ENCODE measurements at places on chromosomes 5 and 9.

DNA sequence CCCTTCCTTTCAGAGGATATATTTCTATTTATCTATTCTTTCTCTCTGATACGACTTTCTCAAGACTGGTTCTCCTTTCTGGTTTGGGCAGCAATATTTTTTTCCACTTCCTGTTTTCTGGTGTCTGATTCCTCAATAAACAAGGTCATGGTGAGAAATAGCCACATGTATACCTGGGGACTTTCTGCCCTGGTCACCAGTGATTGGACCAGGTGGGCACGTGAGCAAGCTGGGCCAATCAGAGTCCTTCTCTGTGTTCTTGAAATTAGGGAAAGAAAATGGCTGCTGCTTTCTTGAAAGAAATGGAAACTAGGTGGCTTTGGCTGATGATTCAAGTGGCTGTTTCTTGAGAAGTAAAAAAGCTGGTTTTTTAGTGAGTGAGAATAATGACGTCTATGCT, 18.4 kb upstream of the GSN start:
- DNase-seq = no peak

- no peak for DNase-seq
Measured at GRCh38 chr5:52771343-52772039, 16.2 kb upstream of the ITGA1 start.

DNA sequence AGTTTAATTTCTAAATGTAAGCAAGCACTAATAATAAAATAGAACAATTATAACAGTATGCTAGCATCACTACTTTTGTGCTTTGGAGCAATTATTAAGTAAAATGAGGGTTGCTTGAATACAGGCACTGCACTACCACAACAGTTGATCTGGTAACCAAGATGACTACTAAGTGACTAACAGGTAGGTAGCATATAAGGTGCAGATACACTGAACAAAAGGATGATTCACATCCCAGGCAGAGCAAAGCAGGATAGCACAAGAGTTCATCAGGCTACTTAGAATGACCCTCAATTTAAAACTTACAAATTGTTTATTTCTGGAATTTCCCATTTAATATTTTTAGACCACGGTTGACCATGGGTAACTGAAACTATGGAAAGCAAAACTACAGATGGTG, 48.0 kb upstream of the RGS7BP start:
- DNase-seq = no peak

GRCh38 chr9:14303521-14303920, 10.4 kb downstream of the NFIB start:
- DNase-seq = no peak

DNA sequence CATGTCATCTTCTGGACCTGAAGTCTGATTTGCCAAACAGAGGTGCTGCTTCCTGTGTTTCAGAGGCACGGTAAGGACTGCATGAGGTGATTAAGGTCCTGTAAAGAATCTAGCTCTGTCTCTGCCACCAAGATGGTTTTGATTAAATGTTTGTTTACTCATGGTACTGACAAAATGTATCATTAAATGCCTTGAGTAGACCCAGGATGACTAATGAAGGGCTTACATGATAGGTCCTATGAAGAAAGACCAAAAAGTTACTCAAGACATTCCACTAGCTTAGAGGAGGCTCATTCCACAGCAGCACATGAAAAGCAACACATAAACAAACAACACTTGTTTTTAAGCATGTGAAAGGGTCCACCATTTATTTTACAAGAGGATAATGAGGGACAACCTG, 100.9 kb downstream of the BOD1 start:
- peak; percentile 72 for DNase-seq

DNA sequence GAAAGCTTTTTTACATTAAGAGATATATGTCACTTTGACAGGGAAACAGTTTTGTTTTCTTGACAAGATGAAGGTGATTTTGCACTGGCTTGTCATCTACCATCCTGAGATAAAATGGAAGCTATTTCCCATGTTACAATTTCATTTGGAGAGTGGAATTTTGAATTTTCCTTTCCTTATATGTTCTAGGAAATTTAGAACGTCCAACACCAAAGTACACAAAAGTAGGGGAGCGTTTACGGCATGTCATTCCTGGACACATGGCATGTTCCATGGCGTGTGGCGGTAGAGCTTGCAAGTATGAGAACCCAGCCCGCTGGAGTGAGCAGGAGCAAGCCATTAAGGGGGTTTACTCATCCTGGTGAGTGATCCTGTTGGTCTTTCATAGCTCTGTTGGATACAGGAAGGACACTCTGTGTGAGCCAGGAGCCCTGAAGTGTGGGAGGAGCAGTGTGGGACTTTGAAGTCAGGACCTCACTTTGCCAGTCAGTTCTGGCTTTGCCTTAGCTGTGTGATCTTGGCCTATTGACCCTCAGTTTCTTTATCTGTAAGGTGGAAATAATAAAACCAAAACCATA, 887 bp downstream of the PTPDC1 start:
- DNase-seq = no peak

GRCh38 chr9:34773306-34773910, 63.5 kb upstream of the CCL21 start:
- no peak for DNase-seq

- no peak for DNase-seq
Measured at GRCh38 chr9:77562019-77562748, 85.9 kb downstream of the GNA14 start.

- DNase-seq = no peak
Measured at GRCh38 chr5:170105642-170106611, at the start of gene FOXI1. TSS of gene FOXI1 (plus strand) at chr5:170105897. CDS start at chr5:170105958, 61 bp downstream.
